Stimulated activated CD4-positive, alpha-beta T cell treated with anti-CD3 and anti-CD28 coated beads, TNF-alpha, amount 100 ng/mL, for 24 hours (primary cell): ENCODE measurements at places on chromosomes 5 and 9.

DNA sequence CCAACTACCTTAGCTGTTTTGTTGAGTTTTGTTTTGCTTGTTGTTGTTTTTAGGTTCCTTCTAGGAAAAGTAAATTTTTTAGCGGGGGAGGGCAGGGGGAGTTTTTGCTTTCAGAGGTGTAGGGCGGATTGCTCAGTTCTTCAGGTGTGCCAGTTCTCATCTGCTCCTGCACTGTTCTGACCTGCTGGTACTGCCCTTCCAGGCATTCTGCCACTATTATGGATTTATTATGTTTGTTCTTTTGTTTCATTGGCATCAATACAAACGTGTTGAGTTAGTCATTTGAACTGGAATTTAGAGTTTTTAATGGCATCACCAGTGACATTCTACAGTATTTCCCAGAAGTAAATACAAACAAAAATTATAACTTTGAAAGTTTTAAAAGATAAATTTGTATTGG lies 26.0 kb downstream of the ERCC6L2 start:
- no peak for DNase-seq

DNA sequence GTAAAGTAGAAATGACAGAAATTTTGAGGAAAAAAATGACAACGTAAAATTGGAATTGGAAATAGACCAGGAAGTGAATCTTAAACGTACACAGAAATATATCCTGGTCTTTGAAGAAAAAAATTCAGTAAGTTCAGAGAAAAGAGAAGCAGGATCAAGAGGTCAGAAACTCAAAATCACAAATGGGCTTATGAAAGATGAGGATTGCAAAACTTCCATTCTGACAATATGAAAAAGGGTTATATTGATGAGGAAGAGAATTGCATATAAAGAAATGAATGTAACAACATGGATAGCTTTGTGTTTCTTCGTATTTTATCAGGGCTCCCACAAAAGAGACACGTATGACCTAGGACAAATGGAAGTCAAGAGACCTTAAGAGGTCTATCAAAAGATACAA lies 58.1 kb downstream of the OXCT1 start:
- DNase-seq: no peak

GRCh38 chr5:139414581-139415130 lies 10.8 kb upstream of the SPATA24 start:
- DNase-seq: no peak

DNA sequence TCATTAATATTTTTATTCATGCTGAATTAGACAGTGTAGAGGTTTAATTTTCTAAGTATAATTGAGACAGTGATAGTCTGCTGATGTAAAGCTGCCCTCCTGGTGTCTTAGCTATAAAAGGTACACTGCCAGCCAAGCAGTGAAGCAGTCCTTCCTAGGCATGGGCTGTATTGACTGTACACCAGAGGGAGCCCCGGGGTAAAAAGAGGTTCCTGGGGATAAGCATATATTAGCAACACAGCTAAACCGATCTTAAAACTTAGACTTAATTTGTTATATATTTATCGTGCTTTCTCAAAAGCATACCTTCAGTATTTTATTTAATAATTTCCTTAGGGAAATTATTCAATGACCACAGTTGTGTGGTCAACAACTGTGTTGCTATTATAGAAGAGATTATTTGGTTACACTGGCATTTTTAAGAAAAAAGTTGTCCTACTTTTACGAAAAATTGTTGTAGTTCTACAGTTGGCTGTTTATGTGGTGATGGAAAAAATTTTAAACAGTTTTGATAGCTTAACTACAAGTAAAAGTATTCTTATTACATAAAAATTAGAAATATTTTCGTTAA lies 68.8 kb downstream of the ELL2 start:
- no peak for DNase-seq

DNA sequence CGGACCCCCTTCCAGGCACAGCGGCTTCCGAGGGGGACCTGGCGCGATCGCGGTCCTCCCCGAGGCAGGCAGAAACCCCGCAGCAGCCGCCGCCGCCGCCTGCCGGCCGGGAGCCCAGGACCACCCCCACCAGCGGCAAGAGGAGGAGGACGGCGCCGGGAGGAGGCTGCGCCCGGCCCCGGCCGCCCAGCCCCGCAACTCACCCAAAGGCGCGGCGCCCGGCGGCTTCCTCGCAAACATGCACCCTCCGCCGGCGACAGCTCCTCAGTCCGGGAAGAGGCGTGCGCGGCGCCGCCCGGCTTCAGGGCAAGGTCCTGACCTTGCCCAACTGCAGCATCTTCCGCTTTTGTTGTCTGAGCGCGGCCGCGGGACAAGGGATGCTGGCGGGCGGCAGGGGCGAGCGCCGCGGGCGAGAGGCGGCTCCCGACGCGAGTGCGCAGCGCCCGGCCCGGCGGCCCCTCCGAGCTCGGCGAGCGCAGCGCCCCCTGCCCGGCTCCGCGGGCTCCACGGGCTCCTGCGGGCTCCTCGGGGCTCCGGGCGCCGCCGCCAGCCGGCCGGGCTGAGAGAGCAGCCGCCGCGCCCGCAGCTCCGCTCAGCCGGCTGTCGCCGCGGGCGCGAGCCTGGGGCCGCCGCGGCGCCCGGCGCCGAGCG lies 507 bp downstream of the CTNND2 start:
- DNase-seq: no peak
